ENCODE measurements at places on chromosomes 3 and 15.

GRCh38 chr3:64805248-64805647, 117.4 kb upstream of the ADAMTS9 start:
- no peak for DNase-seq

DNA sequence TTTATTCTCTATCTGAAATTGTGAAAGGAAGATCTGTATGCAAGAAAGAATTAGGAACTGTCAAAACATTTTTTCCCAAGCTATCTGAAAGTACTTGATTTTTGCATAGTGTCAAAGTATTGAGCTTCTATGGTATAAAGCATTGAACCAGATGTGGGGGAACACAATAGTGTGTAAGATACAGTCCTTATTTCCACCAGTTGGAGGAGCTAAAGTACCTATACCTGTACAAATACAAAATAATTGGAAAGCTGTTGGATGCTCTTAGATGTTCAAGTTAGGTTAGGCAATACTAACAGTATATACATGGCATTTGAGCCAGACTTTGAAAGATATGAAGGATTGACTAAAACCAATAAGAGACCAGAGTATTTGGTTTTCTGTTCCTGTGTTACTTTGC, 148.4 kb downstream of the B3GALNT1 start:
- no peak for DNase-seq

- no peak for DNase-seq
Observed at GRCh38 chr15:88378188-88378637, 89.0 kb downstream of the MRPL46 start.

DNA sequence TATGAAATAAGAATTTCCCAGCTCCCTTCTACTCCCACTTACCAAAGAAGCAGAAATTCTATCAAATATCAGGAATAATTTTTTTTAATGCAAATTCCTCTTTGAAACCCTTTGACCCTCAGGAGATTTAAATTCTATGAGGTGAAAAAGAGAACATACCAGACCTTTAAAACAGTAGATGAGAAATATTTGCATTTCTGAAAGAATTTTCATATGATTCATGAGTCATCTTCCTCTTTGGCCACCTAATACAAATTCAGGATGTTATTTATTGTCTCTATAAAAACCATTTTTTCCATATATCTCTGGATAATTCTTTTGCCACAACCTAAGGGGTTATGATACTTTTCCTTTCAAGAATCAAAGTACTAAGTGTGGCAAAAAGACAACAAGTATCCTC, 67.3 kb upstream of the ST3GAL6 start:
- no peak for DNase-seq

- DNase-seq: no peak
Observed at GRCh38 chr3:179297971-179298725, 24.7 kb upstream of the ZNF639 start.

DNA sequence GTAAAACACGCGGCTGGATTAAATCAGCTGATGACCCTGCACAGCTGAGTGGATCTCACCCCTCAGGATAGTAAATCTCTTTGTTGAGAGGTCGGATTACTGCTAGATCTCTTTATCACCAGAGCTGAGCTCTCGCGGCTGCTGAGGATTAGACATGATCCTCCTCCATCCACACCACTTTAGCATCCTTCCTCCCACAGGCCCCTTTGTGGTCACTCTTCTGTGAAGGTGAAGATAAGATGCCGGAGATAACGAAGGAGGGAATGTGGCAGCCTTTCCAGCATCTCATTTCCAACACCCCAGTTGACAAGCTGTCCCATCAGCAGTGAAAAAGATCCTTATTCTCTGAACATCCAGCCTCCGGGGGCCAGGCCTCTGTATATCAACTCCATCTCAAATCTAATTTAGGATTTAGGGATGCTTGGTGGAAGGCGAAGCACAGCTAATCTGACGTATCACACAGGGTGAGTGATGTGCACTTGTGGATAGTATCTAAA, 47.5 kb upstream of the SELENOK start:
- no peak for DNase-seq

GRCh38 chr15:62619526-62619925, 423.0 kb upstream of the TPM1 start:
- DNase-seq: no peak

DNA sequence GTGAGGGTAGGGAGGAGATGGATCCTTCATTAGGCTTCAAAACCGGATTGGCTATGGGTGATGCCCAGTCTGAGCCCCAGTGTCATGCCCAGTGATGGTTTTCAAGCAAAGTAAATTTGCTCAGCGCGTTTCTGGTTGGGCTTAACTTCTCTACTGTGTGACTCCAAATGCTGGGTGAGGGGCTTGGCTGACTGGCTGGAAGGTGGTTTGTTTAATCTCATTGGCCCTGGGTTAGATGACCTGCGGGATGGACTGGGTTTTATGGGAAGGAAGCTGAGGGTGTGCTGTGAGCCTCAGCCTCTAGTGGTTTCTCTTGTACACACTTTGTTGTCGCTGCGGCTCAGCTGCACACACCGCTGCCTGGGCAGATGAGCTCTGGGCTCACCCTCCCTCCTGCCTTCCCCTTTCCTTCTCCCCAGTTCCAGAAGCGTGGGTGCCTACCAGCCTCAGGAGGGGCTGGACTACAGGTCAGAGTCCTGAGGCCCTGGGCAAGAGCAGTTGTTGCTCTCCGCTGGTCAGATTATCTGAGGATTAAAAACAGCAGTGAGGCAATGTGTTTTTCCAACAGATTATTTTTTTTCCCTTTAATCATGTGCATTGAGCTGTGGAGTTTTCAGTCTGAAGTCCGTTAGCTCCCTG, 18.6 kb downstream of the PDIA5 start:
- no peak for DNase-seq

- DNase-seq: no peak
Observed at GRCh38 chr15:87949151-87949574, 307.4 kb downstream of the NTRK3 start.

DNA sequence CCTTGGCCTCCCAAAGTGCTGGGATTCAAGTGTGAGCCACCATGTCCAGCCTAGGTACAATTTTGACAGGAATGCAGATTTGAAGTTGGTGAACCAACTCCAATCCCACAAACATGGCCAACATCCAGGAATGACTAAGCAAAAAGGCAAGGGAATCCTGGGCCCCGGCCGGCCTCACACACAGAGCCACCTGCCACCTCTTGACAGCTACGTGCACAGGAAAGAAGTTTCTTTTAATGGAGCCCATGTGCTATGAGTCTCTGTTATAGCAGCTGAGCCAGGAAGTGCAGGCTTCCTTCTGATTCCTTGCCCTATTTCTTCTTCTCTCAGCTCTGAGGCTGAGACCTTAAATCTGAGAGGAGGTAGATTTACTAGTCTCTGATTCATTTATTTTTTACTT, 8.8 kb downstream of the TMEM40 start:
- no peak for DNase-seq

GRCh38 chr3:55910543-55910942, 423.4 kb upstream of the WNT5A start:
- DNase-seq: no peak
